Right cardiac atrium (tissue), 5 donors: ENCODE measurements at places on chromosomes 2 and 18. TPM values are rescaled to one million over a fixed set of nuclear protein-coding genes. Genes with fewer than 3 reads are reported as not detected.

Gene FBXO36
- total RNA-seq: 1.2 TPM

Gene B3GNT7
- 5.9 TPM for total RNA-seq

Gene TMEM247
- not detected for total RNA-seq

Gene SLC9A4
- not detected for total RNA-seq

Gene DAW1
- total RNA-seq: 0.15 TPM

Gene AQP12B
- total RNA-seq: not detected

Gene COLEC12
- 6.6 TPM for total RNA-seq

Gene HS6ST1
- total RNA-seq: 19.2 TPM

Gene TMEM185B
- 19.9 TPM for total RNA-seq

Gene KLHL41
- 90.6 TPM for total RNA-seq

Gene HOXD12
- not detected for total RNA-seq

Gene KCTD1
- total RNA-seq: 49.6 TPM

Gene MDH1B
- 1.1 TPM for total RNA-seq

Gene LIMS3
- 2.4 TPM for total RNA-seq

Gene ACKR3
- 31.1 TPM for total RNA-seq

Gene HEATR5B
- total RNA-seq: 19.2 TPM

Gene ANKRD30BL
- not detected for total RNA-seq

Gene IL1R1
- 43.2 TPM for total RNA-seq

Gene CCDC178
- 0.29 TPM for total RNA-seq

Gene ATP6V1C2
- total RNA-seq: 0.09 TPM

Gene TANC1
- total RNA-seq: 55.7 TPM

Gene ELOA2
- not detected for total RNA-seq

Gene C2orf15
- 0.18 TPM for total RNA-seq

Gene ACVR1
- 48.8 TPM for total RNA-seq

Gene MC5R
- not detected for total RNA-seq

Gene LAMA1
- total RNA-seq: 0.06 TPM

Gene VAMP5
- total RNA-seq: 80.3 TPM

Gene RASGRP3
- total RNA-seq: 48.8 TPM

Gene METTL21A
- 19.0 TPM for total RNA-seq

Gene EDAR
- not detected for total RNA-seq

Gene DYTN
- not detected for total RNA-seq

Gene NAT8
- total RNA-seq: not detected

Gene SP140L
- total RNA-seq: 6.8 TPM

Gene RAX
- not detected for total RNA-seq

Gene TGFA
- total RNA-seq: 0.57 TPM

Gene PAIP2B
- total RNA-seq: 21.5 TPM

Gene LRATD1
- total RNA-seq: 8.3 TPM

Gene EML6
- 0.26 TPM for total RNA-seq

Gene CYP27C1
- 0.18 TPM for total RNA-seq
